ENCODE measurements at places on chromosomes 7 and 10. TPM values are rescaled to one million over a fixed set of nuclear protein-coding genes. Genes with fewer than 3 reads are reported as not detected.

Gene CHCHD3
- total RNA-seq = 177 TPM

Gene CPA4
- not detected for total RNA-seq

- no peak overlapping the region for H3K27ac ChIP-seq
- peaks cover 12% of the 10 kb centered on the region for H3K4me1 ChIP-seq
- no peaks in the 10 kb centered on the region for H3K27me3 ChIP-seq
- no peak for DNase-seq
Observed at GRCh38 chr7:7869651-7870050, 98.9 kb upstream of the GLCCI1 start.

- no peaks in the 10 kb centered on the region for H3K27me3 ChIP-seq
- no peak overlapping the region for H3K4me3 ChIP-seq
- DNase-seq = no peak
- peaks cover 15% of the 10 kb centered on the region for H3K4me1 ChIP-seq
Observed at GRCh38 chr10:49257154-49257553, 41.8 kb upstream of the C10orf71 start.

DNA sequence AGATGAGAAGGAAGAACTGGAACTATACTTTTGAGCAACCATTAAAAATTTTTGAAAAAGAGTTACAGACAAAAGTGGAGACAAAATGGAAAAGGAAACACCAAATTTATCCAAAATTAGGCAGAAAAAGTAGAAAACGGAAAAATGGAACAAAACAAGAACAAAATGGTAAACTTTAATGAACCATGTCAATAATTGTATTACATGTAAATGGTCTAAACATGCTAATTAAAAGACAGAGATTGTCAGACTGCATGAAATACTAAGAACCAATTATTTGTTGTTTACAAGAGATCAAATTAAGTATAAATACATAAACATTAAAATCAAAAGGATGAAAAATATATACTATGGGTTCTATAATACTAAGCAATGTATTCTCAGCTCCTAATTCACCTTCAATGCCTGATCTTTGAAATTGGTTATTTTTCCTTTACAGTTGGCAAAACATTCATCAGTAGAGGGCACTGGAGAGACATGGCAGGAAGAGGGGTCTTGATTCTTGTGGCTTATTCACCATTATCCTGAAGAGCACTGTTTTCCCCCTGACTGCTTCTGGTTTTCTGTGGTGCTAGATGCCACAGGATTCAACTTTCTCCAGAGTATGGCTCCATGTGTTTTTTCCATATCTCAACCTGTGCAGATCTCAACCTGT, 124.9 kb downstream of the ELFN1 start:
- DNase-seq = peak; percentile 35
- no peaks in the 10 kb centered on the region for H3K4me1 ChIP-seq
- H3K4me3 ChIP-seq = no peak overlapping the region
- H3K27me3 ChIP-seq = peaks cover 7% of the 10 kb centered on the region
- no peak overlapping the region for H3K27ac ChIP-seq

GRCh38 chr10:97355571-97355975, 21.0 kb upstream of the FRAT2 start:
- DNase-seq = no peak
- peaks cover 51% of the 10 kb centered on the region for H3K36me3 ChIP-seq
- H3K27me3 ChIP-seq = no peaks in the 10 kb centered on the region
- no peak overlapping the region for H3K27ac ChIP-seq

Measured in K562 (cell line).